ENCODE measurements at places on chromosomes 16 and 17.

DNA sequence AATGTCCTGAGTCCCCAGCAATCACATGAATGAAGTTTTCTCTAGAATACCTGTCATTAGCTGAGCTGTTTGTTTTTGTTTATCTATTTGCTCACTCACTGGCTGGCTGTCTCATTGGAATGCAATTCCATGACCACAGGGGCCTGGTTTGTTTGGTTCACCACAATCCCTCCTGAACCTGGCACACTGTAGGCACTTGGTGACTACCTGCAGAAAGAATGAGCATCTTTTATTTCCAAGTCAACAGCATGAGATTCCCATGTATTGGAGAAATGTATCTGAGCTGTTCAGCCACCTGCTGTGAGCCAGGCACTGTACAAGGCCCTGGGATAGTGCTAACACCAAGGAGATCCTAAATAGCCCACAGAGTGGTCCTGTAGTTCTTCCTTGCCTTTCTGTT is 345.1 kb downstream of the XYLT1 start:
- DNase-seq: no peak

- peak; percentile 60 for DNase-seq
Observed at GRCh38 chr17:72120642-72121163, at the start of gene SOX9. Gene SOX9 (plus strand): TSS chr17:72121020. CDS start chr17:72121392, 372 bp downstream.

DNA sequence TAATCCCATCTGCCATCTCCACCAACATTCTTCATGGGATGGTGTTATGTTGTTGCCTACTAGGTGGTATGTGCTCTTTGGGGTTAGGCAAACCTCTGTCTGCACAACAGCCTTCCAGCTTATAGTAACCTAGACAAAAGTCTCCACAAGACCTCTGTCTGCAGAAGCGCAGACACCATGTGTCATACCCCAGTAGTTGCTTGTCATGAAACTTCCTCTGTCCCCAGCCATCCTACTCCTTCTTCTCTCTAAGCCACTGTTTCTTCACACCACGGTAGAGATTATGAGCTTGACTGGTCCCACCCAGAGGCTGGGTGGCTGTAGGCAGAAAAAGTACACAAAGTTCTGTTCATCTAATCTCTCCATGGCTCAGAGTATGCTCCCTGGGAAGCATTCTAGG is 100.3 kb downstream of the MAF start:
- DNase-seq: no peak

DNA sequence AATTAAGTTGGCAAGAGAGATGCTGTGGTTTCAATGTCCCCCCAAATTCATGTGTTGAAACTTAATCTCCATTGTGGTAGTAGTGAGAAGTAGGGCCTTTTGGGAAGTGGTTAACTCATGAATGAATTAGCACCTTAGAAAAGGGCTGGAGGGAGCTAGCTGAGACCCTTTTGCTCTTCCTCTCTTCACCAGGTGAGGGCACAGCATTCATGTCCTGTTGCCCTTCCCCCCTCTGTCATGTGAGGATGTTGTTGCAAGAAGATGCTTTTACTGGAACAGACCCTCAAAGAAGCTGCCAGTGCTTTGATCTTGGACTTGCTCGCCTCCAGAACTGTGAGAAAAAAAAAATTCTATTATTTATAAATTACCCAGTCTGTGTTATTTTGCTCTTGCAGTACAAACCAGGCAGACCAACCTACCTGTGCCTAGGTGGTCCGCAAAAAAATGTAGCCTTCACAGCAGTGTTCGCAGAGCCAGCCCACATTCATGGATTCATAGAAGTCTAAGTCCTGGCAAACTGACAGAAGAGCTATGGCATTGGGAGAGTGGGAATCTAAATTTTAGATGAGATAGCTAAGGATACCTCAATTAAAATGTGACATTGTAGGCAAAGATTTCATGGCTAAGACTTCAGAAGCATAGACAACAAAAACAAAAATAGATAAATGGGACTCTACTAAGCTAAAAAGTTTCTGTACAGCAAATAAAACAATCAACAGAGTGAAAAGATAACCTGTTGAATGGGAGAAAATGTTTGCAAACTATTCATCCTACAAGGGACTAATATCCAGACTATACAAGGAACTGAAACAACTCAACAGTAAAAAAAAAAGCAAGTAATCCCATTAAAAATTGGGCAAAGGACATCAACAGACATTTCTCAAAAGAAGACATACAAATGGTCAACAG is 32.0 kb upstream of the ABCA5 start:
- DNase-seq: peak; percentile 21

DNA sequence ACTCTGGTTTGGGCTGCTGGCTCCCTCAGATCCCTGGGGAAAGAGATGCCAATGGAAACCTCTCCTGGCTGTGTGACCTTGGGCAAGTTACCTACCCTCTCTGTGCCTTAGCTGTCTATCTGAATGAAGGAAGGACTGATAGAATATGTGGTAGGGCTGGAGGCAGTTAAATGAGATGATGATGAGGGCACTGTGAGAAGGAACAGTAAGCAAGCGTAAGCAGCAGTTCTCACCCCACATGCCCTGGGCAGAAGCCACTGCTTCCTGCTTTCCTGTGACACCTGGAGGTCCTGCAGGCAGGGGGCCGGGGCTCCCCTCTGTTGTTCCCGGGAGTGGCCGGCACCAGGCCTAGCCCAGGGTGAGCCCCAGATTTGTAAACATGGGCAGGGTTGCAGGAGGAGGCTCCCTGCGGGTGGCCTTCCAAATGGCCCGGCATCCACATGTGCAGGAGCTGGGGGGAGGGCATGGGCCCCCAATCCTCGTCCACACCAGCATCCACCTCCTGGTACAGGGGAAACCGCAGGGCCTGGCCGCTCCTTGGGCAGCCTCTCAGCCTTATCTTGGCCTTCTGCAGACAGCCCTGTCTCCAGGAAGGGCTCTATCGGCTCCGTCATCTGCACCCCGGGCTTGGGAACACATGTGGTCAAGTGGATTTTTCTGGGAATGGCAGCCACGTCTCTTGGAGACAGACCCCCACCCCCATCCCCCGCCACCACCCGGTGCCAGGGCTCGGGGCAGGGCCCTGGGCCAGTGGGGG is 235.6 kb upstream of the GSE1 start:
- DNase-seq: no peak

- DNase-seq: no peak
Observed at GRCh38 chr17:2957631-2958286, 105.6 kb downstream of the OR1D5 start.

- DNase-seq: no peak
Observed at GRCh38 chr16:84545114-84545737, 40.8 kb upstream of the MEAK7 start.

- DNase-seq: no peak
Observed at GRCh38 chr16:82753821-82754220, 127.1 kb downstream of the CDH13 start.

DNA sequence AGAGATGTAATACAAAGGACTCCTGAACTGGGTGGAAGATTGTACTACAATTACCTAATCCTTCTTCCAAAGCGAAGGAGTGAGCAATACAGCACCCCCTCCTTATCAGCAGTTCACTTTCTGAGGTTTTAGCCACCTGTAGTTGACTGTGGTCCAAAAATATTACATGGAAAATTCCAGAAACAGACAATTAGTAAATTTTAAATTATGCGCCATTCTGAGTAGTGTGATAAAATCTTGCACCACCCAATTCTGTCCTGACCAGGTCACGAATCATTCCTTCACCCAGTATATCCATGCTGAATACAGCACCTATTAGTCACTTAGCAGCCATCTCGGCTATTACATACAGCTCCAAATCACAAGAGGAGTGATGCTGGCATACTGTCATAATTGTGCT is 23.2 kb downstream of the VPS53 start:
- DNase-seq: no peak

GRCh38 chr17:5115673-5116651 is at the start of gene USP6:
Gene USP6 (plus strand): TSS chr17:5116032. CDS start chr17:5130368, 14,336 bp downstream.
- no peak for DNase-seq

- DNase-seq: no peak
Observed at GRCh38 chr16:48435318-48435680, 50.1 kb upstream of the SIAH1 start.

DNA sequence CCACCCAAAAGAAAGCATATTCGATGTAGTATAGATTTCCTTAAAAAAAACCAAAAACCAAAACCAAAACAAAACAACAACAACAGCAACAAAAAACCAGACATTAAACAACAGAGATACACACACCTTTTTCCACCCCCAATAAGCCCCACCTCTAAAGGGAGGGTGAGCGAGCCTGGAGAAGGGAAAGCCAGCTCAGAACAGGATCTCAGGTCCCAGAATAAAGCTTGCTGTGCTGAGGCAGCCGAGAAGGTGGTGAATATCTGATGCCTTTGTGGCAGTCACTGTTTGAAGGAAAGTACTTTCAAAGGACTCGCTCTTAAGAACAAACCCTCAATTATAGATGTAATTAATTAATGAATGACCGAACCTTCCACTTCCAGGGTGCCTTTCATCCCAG is 470 bp downstream of the KRT23 start:
- no peak for DNase-seq

DNA sequence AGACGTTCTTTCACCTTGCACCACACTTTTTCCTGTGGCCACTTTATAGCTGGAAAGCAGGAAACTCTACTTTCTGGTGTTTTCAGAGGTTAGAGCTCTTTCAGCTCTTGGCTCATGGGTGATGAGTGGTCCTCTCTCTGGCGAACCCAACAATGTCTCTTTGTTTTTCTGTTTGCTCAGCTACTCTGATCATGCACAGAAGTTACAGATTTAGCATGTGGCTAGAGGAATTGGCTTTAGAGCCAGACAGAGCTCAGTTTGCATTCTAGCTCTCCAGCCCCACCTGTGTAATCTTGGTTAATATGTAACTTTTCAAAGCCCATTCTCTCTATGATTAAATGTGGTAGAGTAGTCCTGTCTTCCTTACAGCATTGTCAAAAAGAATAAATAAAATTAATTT is 225.2 kb downstream of the HAPSTR1 start:
- DNase-seq: no peak

DNA sequence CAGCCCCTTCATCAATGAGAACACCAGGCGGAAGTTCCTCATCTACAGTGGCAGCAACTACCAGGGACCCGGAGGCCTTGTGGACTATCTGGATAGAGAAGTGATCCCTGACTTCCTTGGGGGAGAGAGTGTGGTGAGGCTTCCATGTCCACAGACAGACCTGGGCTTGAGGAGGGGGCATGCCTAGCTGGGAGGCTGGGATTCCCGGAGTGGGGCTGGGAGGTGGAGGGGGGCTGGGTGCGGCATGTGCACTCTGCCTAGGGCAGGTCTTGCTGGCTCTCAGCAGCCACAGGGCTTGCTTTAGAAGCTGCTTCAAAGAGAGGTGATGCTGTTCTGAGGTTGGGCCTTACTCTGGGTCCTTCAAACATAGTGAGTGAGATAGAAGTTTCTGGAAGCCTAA is 27.8 kb downstream of the NAGPA start:
- DNase-seq: no peak

- no peak for DNase-seq
Observed at GRCh38 chr17:5260542-5260941, 21.5 kb upstream of the RABEP1 start.

GRCh38 chr17:32503251-32504165 is 16.7 kb downstream of the CDK5R1 start:
- DNase-seq: no peak

- no peak for DNase-seq
Observed at GRCh38 chr17:55648086-55648485, 74.6 kb downstream of the TMEM100 start.

DNA sequence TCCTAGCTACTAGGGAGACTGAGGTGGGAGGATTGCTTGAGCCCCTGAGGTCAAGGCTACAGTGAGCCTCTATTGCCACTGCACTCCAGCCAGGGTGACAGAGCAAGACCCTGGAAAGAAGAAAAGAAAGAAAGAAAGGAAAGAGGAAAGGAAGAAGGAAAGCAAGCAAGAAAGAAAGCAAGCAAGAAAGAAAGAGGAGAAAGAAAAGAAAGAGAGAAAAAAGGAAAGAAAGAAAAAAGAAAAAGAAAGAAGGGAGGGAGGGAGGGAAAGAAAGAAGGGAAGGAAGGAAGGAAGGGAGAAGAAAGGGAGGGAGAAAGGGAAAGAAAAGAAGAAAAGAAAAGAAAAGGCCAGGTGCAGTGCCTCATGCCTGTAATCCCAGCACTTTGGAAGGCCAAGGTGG is 9.0 kb downstream of the ACTG1 start:
- DNase-seq: no peak

GRCh38 chr17:61581611-61582349 is 9.2 kb downstream of the NACA2 start:
- DNase-seq: no peak

- no peak for DNase-seq
Observed at GRCh38 chr16:86872833-86873232, 294.5 kb downstream of the FOXL1 start.

All from cerebellar cortex (tissue), 1 donor.